ENCODE measurements at places on chromosomes 5 and 9.

- no peak for DNase-seq
Measured at GRCh38 chr5:153480401-153480800, 10.1 kb upstream of the GRIA1 start.

DNA sequence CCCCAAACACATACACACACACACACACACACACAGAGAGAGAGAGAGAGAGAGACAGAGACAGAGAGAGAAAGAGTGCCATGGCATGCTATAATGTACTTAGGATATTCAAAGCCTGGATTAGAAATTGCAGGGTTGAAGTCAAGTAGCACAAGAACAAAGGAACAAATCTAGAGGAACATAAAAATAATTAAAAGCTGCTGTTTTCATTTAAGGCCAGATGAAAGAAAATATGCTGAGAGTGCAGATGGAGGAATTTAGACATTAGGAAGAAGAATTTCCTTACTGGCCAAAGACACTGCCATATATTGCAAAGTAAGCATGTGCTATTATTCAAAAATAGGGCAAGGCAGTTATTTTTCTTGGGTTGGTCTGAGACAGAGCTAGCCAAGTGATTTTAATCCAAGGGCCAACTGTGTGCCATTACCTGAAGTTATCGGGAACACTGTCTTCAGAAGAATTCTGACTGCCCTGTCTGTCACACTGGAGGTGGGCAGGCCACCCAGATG is 31.7 kb downstream of the HSD17B3 start:
- DNase-seq: no peak

GRCh38 chr5:156695774-156696173 is 154.3 kb upstream of the PPP1R2B start:
- DNase-seq: no peak

DNA sequence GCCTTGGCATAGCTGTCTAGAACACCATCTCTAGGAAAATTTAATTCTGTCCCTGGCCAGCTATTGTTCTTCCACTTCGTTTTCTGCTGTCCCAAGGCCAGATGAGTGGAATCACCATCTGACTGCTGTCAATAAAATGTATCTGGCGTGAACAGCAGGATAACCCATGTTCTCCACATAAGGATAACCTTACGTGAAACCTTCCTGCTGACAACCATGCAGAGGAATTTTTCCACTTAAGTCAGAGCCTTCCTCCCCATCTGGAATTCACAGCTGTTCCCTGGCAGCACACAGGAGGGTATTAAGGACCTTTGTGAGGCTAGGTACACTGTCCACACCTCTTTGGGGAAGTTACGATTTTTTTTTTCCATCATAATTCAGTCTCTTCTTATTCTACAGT is 28.6 kb downstream of the RNF44 start:
- no peak for DNase-seq

- DNase-seq: no peak
Measured at GRCh38 chr5:135392256-135392655, 6.8 kb downstream of the MACROH2A1 start.

DNA sequence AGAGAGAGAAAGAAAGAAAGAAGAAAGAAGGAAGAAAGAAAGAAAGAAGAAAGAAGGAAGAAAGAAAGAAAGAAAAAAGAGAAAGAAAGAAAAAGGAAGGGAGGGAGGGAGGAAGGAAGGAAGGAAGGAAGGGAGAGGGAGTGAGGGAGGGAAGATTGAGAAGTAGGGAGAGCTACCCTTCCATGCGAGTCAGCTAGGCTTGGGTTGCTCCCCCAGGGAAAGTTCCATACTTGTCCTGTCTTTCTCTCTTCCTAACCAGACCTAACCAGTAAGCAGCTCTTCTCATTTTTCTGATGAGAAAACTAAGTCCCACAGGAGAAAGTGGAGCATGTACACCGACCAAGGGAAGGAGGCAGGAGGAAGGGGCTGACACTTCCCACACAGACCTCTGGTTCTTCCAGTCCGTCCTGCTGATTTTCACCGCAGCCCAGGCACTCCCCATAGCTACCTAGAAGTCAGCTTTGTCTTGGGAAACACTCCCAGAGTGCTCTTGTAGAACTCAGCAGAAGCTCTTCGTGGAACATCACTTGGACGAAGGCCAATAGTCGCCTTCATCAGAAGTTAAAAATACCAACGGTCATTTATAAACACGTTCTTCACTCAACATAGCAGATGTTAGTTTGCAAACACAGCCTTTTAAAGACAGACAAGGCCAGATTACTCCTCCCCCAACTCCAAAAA is 29.0 kb upstream of the ENTREP1 start:
- DNase-seq: no peak

- no peak for DNase-seq
Measured at GRCh38 chr5:168790671-168791250, 211.6 kb upstream of the PANK3 start.

GRCh38 chr5:131303537-131303936 is 39.7 kb downstream of the CDC42SE2 start:
- no peak for DNase-seq

DNA sequence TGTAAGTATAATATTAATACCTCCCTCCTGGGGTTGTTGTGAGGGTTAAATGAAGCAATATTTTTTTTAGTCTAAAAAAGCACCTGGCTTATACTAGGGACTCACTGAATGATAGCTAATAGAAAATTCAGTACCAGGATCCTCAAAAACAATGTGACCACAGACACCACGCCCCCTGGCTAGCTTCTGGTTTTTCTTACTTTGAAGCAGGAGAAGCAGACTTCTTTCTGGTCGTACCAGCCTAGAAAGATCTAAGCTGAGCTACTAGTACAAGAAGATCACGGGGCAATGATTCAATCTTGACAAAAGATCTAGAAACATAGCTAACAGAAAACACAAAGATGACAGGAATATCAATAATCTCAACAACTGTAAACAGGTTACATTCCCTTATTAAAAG is 218.5 kb upstream of the SLC30A5 start:
- no peak for DNase-seq

DNA sequence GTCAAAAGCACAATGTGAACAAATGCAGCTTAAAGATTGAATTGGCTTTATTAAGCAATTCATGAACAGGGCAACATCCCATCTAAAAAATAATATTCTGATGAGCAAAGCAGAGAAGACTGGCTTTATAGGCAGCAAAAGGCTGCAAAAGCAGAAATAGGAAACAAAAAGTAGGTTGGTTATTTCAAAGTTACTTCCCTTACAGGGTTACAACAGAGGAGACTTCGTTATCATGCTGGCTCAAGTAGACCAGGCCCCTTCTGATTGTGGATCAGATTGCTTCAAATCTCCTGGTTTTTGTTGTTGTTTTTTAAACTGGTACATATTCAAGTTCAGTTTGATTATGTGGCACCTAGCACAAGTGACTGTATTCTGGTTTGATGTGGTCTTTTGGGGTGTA is 73.1 kb downstream of the MAN2A1 start:
- DNase-seq: no peak
